ENCODE measurements at places on chromosomes 3 and 15. TPM values are rescaled to one million over a fixed set of nuclear protein-coding genes. Genes with fewer than 3 reads are reported as not detected.

The CCDC54 gene
- total RNA-seq, result not detected

The GOLGA6L10 gene
- total RNA-seq, result 0.80 TPM

The CLEC3B gene
- total RNA-seq, result 0.40 TPM

The NR1I2 gene
- total RNA-seq, result not detected

The CKMT1A gene
- total RNA-seq, result not detected

The SNX22 gene
- not detected for total RNA-seq

The ARPIN gene
- total RNA-seq, result 14.3 TPM

The CHRD gene
- 1.7 TPM for total RNA-seq

The FAM174B gene
- total RNA-seq, result 14.8 TPM

The GOLGA6D gene
- total RNA-seq, result not detected

The IL17RB gene
- total RNA-seq, result not detected

The RETNLB gene
- total RNA-seq, result not detected

Measured in LHCN-M2 (cell line).